ENCODE measurements at places on chromosomes 2 and 18.

DNA sequence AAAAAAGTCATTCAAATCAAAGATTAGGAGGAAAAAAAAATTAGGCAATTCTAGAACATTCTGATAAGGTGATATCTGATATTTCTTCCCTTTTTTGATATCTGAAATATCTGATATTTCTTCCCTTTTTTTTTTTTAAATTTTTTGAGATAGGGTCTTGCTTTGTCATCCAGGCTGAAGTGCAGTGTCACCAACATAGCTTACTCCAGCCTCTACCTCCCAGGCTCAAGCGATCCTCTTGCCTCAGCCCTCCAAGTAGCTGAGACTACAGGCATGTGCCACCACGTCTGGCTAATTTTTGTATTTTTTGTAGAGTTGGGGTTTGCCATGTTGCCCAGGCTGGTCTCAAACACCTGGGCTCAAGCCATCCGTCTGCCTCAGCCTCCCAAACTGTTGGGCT is 33.9 kb downstream of the MEX3C start:
- no peak for DNase-seq

- DNase-seq: no peak
Measured at GRCh38 chr2:158969715-158970240, 1.3 kb downstream of the TANC1 start.

DNA sequence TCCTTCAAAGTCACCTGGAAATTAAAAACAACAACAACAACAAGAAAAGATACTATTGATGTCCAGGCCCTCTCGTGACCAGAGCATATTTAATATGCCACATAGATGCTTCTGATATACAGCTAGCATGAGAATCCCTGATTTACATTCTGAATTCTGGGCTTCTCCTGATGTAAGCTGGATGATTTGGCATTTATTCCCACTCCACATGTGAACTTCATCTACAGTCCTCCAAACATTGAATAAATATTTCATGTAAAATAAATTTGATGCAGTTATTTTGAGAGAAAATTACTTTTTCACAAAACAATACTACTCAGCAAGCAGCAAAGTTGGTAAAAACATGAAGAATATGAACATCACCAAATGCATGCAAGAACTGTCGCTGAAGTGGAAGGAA is 453.2 kb upstream of the SETBP1 start:
- DNase-seq: no peak

- DNase-seq: no peak
Measured at GRCh38 chr18:58128381-58129374, 84.7 kb downstream of the NEDD4L start.

DNA sequence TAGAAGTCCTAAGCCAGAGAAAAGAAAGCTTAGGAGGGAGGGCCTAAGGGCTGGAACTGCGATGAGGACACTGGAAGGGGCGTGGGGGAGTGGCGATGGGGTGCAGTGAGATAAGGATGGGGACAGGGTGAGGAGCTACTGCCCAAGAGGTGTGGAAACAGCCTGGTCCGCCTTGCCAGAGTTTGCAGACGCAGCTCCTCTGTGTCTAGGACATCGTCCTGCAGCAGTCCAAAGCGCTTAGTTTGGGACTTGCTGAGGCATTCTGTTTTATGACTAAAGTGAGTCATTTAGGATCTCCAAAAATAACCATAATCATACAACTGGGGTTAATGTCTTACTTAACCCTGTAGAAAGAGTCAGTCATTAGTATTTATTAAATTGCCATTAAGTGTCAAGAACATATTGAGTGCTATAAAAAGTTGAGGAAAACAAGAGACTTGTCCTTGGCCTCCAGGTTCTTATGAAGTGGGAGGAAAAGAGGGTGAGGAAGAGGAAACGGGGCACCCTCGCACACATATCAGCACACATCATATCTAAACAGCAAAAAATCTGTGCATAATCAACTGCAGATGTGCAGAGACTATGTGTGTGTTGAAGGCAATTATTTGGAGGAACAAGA is 74.8 kb downstream of the CDK15 start:
- no peak for DNase-seq

DNA sequence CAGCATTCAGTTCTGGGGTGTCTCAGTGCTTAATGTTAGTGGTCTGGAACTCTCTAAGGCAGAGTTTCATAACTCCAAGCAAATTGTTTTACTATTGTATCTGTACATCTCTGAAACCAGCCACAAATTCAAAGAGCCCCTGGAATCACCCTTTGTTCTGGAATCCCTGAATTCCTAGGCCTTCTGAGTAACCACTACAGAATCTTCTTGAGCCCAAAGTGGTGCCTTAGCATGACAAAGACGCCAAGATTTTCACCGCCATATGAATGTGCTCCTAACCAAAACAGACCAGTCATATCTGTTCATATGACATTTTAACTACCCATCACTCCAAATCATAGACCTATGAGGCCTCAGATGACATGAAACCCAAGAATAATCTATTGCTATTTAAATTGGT is 668.1 kb downstream of the EPHA4 start:
- DNase-seq: no peak

DNA sequence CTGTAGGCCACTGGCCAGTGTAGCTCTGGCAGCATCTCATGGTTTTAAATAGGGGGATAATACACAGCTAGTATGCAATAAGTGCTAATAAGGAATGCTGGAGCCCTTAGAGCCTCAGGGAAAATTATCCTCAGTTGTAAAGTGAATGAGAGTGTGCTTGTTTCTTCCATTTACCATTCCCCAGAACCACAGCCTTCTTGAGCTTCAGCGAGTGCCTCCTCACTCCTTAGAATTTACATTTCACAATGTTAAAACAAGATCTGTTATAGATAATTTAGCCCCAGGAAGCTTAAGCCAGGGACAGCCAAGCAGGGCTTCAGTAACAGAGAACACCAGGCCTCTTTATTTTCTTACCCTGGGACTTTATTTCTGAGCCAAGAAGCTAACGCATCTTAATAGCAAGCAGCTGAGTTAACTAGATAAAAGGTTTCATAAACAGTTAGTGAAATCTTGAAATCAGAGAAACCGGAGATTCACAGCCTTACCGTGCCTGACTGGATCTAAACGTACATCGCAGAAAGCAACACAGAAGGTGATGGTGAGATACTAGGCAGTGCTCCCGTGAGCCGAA is 535.2 kb downstream of the TDRD15 start:
- peak; percentile 39 for DNase-seq

DNA sequence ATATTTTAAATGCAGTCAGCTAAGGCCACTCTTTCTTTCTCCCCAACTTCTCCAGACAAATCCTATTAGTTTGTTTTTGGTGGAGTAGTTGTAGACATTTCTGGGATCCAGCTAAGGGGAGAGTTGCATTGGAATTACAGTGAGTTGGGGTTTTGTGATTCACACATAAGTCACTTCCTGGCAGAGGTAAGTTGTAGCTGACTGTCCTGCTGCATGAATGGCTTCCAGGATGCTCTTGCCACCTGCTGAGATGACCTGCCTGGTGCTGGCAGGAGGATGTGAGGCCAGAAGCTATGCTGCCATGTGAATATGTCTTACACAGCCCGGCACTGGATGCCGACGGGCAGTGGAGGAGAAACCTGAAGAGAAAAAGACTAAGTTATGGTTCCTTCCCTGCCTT is 243.7 kb downstream of the TDRD15 start:
- no peak for DNase-seq

DNA sequence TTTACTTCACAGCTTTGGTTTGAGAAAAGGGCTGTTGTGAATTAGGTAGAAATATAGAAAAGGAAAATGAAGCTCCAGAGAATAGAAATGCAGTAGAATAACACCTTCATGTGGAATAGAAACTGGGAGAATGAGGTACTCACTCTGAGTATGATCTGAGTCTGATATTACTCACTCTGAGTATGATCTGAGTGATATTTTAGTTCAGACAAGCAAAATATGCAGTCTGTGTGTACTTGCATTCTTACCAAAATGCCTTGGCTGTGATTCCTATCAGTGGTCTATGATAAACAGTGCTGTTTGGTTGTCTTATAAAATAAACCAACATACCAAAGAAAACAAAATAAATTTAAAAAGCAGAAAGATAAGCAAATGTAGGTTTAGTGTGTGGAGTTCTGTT is 487.6 kb downstream of the THSD7B start:
- DNase-seq: no peak

- DNase-seq: no peak
Measured at GRCh38 chr2:120546865-120547390, 188.7 kb upstream of the GLI2 start.

- DNase-seq: no peak
Measured at GRCh38 chr2:27739058-27739373, 32.5 kb upstream of the MRPL33 start.

- no peak for DNase-seq
Measured at GRCh38 chr2:158692372-158693103, 102.6 kb upstream of the DAPL1 start.

- no peak for DNase-seq
Measured at GRCh38 chr2:26572591-26572990, 68.6 kb downstream of the CIB4 start.

GRCh38 chr2:181792906-181793305 is 98.6 kb upstream of the ITPRID2 start:
- DNase-seq: no peak

GRCh38 chr2:2704428-2705090 is 373.5 kb upstream of the MYT1L start:
- no peak for DNase-seq

DNA sequence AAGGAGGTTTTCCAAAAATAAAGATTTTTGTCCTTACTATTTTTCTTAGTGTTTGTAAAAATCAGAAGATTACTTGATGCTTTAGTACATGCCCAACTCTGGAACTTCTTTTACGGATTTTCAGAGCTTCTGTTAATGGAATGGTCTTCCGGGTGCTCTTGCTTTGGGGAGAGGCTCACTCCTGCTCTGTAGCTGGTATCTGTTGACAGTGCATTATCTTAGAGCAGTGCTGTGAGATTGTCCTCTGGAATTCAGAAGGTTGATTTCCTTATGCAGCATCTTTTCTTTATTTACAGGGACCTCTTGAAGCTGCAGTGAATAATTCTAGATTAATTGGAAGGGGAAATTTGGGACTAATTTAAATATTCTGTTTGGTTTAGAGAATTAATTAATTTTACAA is 4.6 kb downstream of the MAPRE2 start:
- DNase-seq: no peak

GRCh38 chr2:103153580-103154284 is 391.9 kb downstream of the TMEM182 start:
- DNase-seq: no peak

DNA sequence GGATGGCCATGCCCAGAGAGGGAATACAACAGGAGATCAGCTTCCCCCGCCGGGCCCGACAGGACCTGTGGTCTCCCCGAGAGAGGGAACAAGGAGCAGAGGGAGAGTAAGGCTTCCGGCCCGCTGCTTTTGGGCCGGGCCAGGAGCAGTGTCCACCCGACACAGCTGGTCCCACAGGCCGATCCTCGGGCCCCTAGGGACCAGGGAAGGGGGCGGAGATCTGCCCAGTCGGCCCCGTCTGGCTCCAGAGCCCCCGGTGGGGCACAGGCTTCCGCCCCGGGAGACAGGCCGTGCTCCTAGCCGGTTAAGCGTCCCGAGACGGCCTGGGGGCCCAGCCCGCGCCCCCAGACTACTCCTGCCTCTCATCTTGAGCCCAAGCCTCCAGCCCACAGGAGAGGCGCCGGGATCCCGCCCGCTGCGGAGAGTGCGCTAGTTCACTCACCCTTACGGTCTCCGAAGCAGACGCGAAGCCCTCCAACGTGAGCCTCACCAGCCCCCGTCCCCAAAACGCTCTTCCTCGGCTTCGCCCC is at the start of gene MCFD2:
MCFD2 (minus strand) TSS at position 526 of the 530 bp plus-strand sequence. CDS start 6,635 bp downstream, outside the sequence.
- no peak for DNase-seq

GRCh38 chr18:37343542-37343851 is 222.1 kb downstream of the CELF4 start:
- no peak for DNase-seq

GRCh38 chr2:175606010-175606841 is 395.8 kb downstream of the LNPK start:
- DNase-seq: peak; percentile 83

DNA sequence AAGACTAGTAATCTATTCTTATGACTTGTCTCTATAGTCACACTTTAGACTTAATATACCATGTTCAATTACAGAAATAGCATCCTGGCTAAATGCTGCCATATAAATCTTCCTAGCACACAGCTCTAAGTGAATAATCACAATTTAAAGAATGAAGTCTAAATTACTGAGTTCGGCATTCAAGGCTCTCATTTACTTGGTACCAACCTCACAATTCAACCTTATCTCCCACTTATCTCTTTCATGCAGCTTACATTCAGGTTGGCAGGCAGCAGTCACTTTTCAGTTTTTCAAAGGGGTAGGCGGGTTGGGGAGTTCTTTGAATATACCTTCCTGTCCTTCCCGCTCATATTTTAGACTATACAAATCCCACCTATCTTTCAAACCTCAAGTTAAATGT is 1.5 kb downstream of the MMADHC start:
- DNase-seq: no peak

DNA sequence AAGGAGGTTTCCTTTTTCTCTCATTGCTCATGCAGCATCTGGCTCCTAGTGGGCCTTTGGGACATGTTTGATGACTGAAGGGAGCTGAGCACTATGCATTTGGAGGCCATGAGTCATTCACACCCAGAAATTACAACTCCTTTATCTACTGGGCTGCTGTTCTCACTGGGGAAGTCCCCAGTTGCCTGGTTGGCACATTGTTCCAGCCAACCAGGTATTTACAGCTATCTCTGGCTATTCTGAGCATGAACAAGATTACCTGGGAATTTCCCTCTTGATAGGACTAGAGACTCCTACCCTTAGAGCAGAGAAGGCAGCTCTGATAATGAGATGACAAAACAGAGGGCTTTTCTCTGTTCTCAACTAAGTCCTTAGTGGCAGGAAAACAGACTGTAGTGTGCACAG is 206.5 kb downstream of the SETBP1 start:
- DNase-seq: peak; percentile 6

DNA sequence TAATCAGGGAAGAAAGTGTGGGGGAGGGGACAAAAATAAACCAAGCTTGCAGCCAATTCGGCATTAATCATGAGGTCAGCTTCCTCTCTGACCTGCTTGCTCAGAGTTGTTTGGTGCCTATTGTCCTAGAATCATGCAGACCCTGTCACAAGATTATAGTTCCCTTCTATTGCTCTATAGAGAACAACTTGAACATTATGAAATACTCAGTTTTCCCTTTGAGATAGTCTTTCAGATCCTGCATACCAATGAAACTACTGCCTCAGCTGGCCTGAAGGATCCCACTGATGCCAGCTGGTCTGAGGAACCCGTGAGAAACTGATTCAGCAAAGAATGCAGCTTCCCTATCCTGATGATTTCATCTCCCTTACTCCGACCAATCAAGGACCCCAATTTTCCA is 955 bp upstream of the BBS5 start:
- DNase-seq: no peak
